ENCODE measurements at places on chromosomes 3 and 15. TPM values are rescaled to one million over a fixed set of nuclear protein-coding genes. Genes with fewer than 3 reads are reported as not detected.

- no peak for DNase-seq
Measured at GRCh38 chr15:50138391-50138790, 19.4 kb upstream of the ATP8B4 start.

GRCh38 chr15:80478075-80478474 is 73.9 kb downstream of the ARNT2 start:
- DNase-seq, result no peak

The CDCP1 gene
- 89.3 TPM for total RNA-seq

- no peak for DNase-seq
Measured at GRCh38 chr3:62100282-62100989, 272.9 kb downstream of the FEZF2 start.

- no peak for DNase-seq
Measured at GRCh38 chr3:187677604-187678003, 7.4 kb upstream of the SST start.

DNA sequence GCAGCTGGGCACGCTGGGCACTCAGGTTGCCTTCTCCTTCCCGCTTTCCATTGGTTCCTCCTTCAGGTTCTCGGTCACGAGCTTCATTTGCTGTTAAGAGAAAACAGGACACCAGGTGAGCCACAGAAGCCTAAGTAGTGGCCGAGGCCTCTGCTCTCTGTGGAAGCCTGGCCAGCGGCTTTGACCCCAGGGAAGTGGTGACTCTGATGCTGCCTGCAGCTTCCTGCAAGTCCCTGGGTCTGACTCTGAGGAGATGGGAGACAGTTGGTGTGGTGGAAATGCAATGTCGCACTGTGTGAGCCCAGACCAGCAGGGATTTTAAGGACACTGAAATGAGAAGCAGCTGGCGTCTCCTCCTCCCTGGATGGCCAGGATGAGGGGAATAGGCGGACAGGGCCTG is 80.5 kb downstream of the SNRK start:
- DNase-seq, result no peak

All from left colon (tissue), 2 donors.